ENCODE measurements at places on chromosomes 1 and 21.

GRCh38 chr1:160284220-160284781, 632 bp downstream of the PEX19 start:
- DNase-seq = peak; percentile 9

DNA sequence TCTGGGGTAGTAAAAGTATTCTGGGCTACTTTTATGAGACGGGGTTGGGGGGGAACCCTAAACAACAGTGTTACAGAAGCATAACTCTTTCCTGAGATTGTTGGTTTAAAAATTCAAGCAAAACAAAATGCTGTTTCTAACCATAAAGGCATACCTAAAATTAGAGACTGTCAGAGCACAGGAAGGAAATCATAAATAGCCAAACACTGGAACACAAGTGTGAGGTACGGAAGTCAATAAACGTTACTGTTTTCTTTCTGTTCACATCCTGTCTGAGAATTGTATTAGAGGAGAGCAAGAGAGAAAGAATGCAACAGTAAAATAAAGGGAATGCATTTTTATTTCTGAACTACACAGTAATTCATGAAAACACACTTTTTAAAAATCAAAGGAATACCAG, 42.8 kb upstream of the IL12RB2 start:
- DNase-seq = no peak

DNA sequence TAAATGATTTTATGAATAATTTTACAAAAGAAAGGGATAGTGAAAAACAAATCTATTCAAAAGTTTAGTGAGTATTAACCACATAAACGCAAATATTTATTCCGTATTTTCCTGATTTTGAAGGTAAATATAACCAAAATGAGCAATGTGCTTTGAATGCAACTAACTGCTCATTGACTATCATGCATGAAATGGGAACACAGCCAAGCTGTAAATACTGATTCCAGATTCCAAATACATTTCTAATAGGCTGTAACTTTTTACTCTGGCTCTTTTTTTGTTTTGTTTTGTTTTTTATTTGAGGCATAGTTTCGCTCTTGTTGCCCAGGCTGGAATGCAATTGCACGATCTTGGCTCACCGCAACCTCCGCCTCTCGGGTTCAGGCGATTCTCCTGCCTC, 41.8 kb downstream of the SELENOF start:
- no peak for DNase-seq

DNA sequence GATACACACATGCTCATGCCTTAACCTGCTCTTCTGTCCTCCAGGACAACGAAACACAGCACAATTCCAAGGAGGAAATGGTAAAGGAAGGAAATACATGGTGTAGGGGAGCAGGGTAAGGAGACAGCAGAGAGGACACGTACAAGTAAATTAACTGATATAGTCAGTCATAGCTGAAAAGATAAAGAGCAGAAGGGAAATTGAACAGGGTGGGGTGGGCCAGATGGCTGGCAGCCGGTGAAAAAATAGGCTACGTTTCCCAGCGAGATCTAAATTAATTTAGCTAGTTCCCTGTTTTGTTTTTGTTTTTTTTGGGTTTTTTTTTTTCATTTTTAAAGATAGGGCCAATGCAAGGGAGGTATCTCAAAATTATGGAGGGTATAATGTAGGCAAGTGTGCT, 109.2 kb downstream of the FAM78B start:
- no peak for DNase-seq

DNA sequence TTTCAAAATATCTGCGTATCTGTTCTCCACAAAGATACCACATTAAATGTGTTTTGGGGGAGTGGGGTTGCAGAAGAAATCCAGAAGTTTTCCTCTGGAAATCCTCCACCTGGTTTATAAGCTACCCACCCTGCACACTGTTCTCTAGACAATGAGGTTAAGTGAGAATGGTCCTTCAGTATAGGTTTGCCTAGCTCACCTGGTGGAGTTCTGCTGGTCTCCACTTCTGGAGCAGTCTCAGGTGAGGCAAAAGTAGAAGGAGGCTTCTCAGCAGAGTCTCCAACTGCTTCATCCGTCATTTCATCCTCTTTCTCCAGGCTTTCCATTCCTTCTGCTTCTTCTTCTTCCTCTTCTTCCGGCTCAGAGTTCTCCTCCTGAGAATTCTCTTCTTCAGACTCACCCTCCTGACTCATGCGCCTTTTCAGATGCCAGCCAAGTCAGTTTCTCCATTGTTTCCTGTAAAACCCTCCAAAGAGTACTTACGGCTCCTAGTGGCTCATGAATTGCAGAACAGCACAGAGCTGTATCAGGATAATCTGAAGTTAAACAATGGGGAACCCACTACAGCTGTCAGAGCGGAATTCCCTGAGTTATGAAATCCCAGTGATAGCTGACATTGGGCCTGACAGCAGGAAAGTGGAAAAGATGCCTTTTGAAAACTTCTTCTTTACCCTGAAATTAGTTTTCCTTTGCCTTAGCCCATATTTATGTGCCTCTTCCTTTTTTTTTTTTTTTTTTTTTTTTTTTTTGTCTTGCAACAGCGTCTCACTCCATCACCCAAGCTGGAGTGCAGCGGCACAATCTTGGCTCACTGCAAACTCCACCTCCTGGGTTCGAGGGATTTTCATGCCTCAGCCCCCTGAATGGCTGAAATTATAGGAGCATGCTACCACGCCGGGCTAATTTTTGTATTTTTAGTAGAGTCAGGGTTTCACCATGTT, 38.5 kb downstream of the MSTO1 start:
- peak; percentile 65 for DNase-seq

DNA sequence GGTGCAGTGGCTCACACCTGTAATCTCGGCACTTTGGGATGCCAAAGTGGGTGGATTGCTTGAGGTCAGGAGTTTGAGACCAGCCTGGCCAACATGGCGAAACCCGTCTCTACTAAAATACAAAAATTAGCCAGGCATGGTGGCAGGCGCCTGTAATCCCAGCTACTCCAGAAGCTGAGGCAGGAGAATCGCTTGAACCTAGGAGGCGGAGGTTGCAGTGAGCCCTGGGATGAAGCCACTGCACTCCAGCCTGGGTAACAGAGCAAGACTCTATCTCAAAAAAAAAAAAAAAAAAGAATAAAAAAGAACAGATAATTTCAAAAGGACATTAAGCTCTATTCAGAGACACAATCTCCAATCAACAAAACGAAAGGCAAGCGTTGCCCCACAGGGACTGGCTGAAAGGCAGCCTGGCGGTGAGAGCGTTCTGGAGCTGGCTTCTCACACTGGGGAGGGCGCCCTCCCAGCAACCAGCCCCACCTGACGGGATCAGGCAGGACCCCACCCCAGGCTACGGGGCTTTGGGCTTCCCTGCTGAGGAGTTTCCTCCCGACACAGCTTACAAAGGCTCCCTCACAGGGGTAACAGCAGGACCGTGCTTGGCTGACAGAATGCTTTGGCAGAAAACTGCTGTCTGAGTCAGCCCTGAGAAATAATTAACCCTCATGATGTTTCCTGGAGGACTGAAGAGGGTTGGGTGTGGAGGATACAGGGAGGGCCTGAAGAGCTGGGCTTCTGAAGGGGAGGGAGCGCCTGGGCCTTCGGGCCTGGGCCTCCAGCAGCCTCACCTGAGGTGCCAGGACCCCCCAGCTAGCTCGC, 31.1 kb upstream of the SRP9 start:
- DNase-seq = peak; percentile 64

GRCh38 chr21:35953597-35953996, 106.7 kb downstream of the SETD4 start:
- no peak for DNase-seq

- DNase-seq = no peak
Observed at GRCh38 chr1:32755810-32756159, 53.2 kb upstream of the SYNC start.

DNA sequence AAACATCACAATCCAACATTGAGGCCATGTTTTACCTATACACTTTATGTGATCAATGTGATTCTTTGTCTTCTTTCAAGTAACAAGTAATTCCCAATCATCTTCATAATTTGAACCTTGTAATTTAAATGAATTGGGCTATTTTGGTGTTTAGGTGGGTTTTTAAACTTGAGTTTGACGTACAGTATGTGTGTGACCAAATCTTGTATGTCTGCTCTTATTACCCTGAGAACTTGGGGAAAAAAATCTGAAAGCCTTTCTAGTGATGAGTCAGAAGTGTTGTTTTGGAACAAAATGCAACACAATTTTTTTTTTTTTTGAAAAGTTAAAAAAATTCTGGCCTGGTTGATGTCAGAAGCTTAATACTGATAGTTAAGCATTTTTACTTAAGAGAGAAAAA, 68.5 kb downstream of the HHAT start:
- DNase-seq = no peak

All from amniotic stem cell (primary cell).